CD4-positive, alpha-beta T cell treated with Interleukin-10 for 1 hour (primary cell): ENCODE measurements at places on chromosomes 12 and 14.

GRCh38 chr14:100790502-100791347 is 35.2 kb upstream of the MEG3 start:
- DNase-seq, result no peak

GRCh38 chr12:10211940-10212738 is 538 bp upstream of the GABARAPL1 start:
- DNase-seq, result peak; percentile 89

GRCh38 chr12:6224550-6224949 is 24.4 kb downstream of the CD9 start:
- no peak for DNase-seq

GRCh38 chr14:100340423-100340813 is 17.3 kb downstream of the SLC25A47 start:
- no peak for DNase-seq

DNA sequence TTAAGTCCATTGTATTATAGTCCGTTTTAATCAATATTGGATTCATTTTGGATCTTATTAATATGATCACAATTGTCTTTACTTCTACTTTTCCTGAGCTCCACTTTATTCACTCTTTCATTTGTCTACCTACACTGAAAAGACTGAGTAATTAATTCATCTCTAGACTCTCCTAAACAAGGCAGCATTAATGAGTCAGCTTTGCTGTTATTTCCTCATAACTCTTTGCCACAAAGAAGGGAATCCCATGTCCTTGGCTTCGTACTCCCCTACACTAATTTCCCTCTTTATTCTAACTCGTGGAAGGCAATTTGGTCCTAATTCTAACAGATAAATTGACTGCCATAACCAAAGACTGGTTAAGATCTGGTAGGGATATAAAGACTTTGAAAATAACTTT is 91.9 kb downstream of the ARMH4 start:
- no peak for DNase-seq

GRCh38 chr14:93331002-93331727 is 1.7 kb downstream of the BTBD7 start:
- no peak for DNase-seq

- no peak for DNase-seq
Measured at GRCh38 chr14:96072076-96072475, 32.9 kb downstream of the C14orf132 start.

GRCh38 chr12:87758271-87758670 is 270.9 kb downstream of the C12orf50 start:
- no peak for DNase-seq

DNA sequence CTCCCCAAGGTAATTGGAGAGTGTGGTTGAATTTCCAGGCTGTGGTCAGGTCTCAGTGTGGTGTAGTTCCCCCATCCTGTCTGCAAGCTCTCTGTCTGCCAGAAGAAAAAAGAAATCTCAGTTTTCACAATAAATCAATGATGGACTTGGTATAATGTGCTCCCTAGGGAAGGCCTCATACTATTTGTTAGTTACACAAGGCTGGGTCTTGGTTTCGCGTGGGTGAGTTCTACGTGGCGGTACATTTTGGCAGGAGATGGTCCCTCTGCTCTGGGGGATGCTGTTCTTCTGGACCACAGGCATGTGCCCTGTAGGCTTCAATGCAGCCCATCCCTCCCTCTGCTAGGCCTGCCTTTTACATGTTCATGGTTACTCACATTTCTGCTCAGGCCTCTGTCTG is 206.4 kb upstream of the PELI2 start:
- no peak for DNase-seq

DNA sequence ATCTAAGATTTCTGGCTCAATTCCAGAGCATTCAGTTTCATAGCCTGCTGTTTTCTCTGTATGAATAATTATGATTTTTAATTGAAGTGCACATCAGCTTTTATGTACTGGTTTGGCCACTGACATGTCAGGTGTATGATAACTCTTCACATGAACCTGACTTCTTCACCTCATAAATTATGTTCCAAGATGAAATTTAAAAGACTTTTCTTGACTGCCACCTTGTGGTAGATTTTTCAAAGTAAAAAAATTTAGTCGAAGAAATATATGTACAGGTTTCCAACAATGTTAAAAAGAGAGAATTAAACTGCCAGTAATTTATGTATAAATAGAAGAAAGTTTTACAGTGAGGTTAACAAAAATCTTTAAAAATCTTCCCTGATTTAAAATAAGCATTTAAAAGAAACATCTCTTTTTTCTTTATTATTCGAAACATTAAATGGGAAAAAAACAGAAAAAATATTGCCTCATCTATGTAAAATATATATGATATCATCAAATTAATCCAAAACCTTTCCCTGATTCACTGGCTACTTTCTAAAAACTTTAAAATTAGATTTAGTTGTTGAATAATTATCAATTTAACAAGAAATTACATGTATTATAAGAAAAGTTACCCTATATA is 124.9 kb upstream of the ATXN7L3B start:
- DNase-seq, result peak; percentile 9

- peak; percentile 74 for DNase-seq
Measured at GRCh38 chr12:131608740-131609690, 101.9 kb upstream of the SFSWAP start.

GRCh38 chr12:108560752-108561719 is at the start of gene SART3:
TSS of gene SART3 (minus strand) at chr12:108561173. CDS start at chr12:108561154, 19 bp downstream.
- peak; percentile 91 for DNase-seq

- peak; percentile 34 for DNase-seq
Measured at GRCh38 chr14:52314595-52315354, 663 bp downstream of the PTGER2 start.

- DNase-seq, result peak; percentile 1
Measured at GRCh38 chr14:94903883-94904282, 134.0 kb upstream of the GSC start.

GRCh38 chr14:71426001-71426400 is 506.2 kb upstream of the RGS6 start:
- DNase-seq, result no peak

DNA sequence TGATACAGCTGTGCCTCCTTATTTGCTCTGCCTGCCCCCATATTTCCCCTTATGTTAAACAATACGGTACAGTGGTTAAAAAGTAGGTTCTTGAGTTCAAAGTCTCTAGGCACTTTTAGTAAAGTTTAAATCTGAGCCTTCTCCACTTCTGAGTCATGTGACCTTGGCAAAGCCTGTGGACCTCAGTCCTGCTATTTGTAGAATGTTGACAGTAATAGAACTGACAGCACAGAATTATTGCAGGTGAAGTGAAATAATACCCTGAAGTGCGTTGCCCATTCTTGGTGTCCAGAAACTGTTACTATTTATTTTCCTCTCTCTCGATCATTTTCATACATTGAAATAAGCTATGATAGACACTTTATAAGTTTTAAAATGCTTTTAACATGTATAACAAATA is 499.7 kb downstream of the EGLN3 start:
- DNase-seq, result no peak

GRCh38 chr14:49909016-49909415 is 16.1 kb downstream of the ARF6 start:
- no peak for DNase-seq

- DNase-seq, result no peak
Measured at GRCh38 chr14:57212919-57213318, 55.8 kb downstream of the EXOC5 start.

GRCh38 chr12:106247674-106248311 is at the start of gene CKAP4:
TSS of gene CKAP4 (minus strand) at chr12:106248020. CDS start at chr12:106247851, 169 bp downstream.
- peak; percentile 62 for DNase-seq

GRCh38 chr12:43105426-43105981 is 446.5 kb downstream of the ADAMTS20 start:
- DNase-seq, result no peak

- no peak for DNase-seq
Measured at GRCh38 chr12:95837240-95838038, 21.3 kb upstream of the SNRPF start.

DNA sequence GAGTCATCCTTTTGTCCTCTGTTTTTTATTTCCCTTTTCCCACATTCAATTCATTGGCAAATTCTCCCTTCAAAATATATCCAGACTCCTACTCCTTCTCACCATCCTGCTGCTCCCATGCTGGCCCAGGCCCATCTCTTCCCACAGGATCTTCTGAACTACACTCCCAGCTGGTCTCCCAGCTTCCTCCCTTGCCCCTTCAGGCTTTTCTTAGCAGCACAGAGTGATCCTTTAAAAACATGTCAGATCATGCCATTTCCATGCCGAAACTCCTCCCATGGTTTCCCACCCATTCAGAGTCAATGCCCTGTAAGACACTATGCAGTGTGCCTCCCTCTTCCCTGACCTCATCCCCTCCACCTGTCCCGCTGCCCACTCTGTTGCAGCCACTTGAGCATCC is 2.4 kb upstream of the KRT84 start:
- DNase-seq, result no peak

- DNase-seq, result no peak
Measured at GRCh38 chr12:120668091-120668867, 18.7 kb upstream of the MLEC start.

GRCh38 chr14:56244138-56244789 is 126.1 kb downstream of the PELI2 start:
- no peak for DNase-seq

DNA sequence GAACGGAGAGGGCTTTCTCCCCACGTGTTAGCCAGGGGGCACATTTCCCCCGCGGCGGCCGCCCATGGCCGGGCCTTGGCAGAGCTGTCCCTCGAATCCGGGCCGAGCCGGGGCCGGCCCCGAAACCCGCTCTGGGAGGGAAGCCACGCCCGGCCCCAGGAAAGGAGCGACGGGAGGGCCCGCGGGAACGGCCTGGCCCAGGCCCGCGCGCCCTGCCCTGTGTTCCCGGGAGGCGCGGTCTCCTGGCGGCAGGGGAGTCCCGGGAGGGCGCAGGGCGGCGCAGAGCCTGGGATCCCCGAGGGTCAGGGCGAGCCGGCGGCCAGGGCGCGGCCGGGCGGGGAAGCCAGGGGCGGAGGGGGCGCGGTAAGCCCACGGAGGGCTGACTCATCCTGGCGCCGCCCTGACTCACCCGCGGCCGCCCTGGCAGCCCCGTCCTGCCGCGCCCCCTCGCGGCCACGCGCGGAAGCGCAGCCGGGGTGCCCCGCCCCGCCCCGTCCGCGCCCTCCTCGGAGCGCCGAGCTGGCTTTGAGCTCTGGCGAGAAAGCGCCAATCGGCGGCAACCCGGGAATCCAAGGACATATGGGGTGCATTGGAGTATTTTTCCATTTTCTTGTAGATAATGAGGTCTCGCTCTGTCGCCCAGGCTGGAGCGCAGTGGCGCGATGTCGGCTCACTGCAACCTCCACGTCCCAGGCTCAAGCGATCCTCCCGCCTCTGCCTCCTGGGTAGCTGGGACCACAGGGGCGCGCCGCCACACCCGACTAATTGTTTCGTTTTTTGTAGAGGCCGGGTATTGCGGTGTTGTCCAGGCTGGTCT is 31.8 kb upstream of the PLEKHG6 start:
- peak; percentile 85 for DNase-seq
